CD4-positive, alpha-beta T cell treated with Interleukin-12 subunit alpha and Interleukin-12 subunit beta, for 1 hour (primary cell): ENCODE measurements at places on chromosomes 7 and 10.

DNA sequence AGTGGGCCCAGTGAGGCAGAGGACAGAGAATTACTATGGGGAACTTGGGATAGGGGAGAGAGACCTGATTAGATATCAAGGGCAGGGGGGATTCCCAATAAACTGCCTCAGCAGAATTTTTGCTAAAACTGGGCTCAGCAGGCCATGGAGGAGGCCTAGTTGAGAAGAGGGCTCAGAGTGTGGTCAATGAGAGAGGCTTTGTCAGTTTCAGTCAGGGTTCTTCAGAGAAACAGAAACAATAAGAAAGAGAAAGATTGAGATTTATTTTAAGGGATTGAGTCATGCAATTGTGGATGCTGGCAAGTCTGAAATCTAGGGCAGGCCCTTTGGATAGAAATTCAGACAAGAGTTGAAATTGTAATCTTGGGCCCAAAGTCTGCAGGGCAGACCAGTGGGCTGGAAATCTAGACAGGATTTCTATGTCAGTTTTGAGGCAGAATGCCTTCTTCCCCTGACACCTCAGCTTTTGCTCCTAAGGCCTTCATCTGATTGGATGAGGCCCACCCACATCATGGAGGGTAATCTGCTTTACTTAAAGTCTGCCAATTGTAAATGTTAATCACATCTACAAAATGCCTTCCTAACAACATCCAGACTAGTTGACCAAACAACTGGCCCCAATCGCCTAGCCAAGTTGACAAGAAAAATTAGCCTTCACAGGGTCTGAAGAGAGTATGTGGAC lies 33.5 kb upstream of the CCSER2 start:
- no peak for DNase-seq

GRCh38 chr10:71309919-71310318 lies 9.1 kb upstream of the SLC29A3 start:
- no peak for DNase-seq

DNA sequence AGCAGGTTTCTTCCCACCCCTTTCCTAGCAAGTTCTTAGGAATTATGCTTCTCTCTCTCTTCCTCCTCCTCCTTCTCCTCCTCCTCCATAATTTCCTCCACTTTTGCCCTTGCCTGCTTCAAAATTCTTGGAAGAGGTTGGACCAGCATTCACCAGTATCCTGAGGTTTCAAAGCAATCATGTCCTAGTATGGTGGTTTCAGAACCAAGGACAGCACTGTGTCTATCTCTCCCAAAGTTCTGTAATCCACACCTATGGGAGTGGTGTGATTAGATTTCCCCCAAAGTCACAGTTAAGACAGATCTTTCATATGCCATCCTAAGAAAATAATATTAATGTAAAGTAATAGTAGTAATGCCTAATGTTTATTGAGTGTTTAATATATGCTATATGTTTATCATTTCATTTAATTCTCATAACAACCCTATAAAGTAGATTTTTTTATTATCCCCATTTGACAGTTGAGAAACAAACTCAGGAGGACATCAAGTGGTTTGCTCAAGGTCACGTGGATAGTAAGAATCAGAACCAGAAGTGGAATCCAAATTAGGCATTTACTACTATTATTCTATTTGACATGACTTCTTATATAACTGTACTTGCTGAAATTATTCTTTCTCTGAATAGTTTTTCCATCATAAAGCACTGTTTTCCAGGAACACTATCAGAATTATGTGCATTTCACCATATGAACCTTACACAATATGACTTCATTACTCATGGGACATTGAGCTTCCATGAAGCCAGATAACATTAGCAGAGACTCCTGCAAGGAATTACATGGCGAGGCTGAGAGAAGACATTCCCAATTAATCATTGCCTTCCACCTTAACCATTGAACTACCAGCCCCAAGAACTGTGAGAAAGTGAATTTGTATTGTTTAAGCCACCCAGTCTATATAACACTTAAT lies 91.4 kb downstream of the IPMK start:
- no peak for DNase-seq

GRCh38 chr7:22725585-22725984 lies 1.4 kb upstream of the IL6 start:
- DNase-seq: no peak
